ENCODE measurements at places on chromosomes 4 and X. TPM values are rescaled to one million over a fixed set of nuclear protein-coding genes. Genes with fewer than 3 reads are reported as not detected.
A peak's percentile ranks its signal among the peaks of the same experiment; 100 is the strongest.

DNA sequence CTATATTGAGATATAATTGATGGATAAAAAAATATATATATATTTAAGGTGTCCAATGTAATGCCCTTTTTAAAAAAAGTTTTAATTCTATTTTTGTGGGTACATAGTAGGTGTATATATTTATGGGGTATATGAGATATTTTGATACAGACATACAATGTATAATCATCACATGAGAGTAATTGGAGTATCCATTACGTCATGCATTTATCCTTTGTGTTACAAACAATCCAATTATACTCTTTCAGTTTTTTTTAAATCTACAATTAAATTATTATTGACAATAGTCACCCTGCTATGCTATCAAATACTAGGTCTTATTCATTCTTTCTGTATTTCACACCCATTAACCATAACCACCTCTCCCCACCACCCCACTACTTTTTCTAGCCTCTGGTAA, 66.3 kb upstream of the DIPK2B start:
- H3K4me3 ChIP-seq: no peak overlapping the region
- H3K4me1 ChIP-seq: no peaks in the 10 kb centered on the region
- H3K27ac ChIP-seq: no peak overlapping the region
- DNase-seq: no peak

DNA sequence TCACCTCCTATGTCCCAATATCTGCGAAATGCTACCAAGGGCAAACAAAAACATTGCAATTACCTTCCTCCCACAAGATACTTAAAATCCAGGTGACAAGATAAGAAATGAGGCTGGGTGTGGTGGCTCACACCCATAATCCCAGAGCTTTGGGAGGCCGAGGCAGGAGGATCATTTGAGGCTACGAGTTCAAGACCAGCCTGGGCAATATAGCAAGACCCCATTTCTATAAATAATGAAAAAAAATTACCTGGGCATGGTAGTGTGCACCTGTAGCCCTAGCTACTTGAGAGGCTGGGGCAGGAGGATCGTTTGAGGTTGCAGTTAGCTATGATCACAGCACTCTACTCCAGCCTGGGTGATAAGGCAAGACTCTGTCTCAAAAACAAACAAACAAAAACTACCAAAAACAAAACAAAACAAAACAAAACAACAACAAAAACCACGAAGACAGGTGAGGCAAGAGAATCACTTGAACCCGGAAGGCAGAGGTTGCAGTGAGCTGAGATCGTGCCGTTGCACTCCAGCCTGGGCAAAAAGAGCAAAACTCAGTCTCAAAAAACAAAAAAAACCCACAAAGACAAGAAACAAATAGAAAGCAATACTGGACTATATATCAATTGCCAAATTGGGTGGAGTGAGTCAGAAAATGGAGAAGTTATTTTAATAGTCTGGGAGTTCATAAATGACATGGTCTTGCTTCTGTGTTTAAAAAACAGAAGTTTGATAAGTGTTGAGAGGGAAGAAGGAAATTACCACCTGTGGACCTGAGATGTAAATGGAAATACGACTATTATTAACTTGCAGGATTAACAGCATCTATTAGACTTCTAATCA, 176.5 kb downstream of the FBXW7 start:
- no peaks in the 10 kb centered on the region for H3K4me1 ChIP-seq
- no peak overlapping the region for H3K4me3 ChIP-seq
- no peak for DNase-seq
- H3K36me3 ChIP-seq: no peaks in the 10 kb centered on the region

GRCh38 chr4:142614621-142615323, 231.3 kb downstream of the INPP4B start:
- H3K4me3 ChIP-seq: no peak overlapping the region
- H3K27ac ChIP-seq: no peak overlapping the region
- H3K4me1 ChIP-seq: no peaks in the 10 kb centered on the region
- no peaks in the 10 kb centered on the region for H3K36me3 ChIP-seq
- no peaks in the 10 kb centered on the region for H3K27me3 ChIP-seq

GRCh38 chrX:50973199-50973598, 62.7 kb downstream of the BMP15 start:
- no peaks in the 10 kb centered on the region for H3K4me1 ChIP-seq
- H3K36me3 ChIP-seq: no peaks in the 10 kb centered on the region
- H3K4me3 ChIP-seq: no peak overlapping the region
- no peaks in the 10 kb centered on the region for H3K27me3 ChIP-seq

GRCh38 chrX:104172788-104173187, 6.5 kb downstream of the FAM199X start:
- H3K4me1 ChIP-seq: peaks cover 2% of the 10 kb centered on the region
- no peak overlapping the region for H3K4me3 ChIP-seq
- no peak overlapping the region for H3K27ac ChIP-seq
- no peaks in the 10 kb centered on the region for H3K36me3 ChIP-seq

GRCh38 chr4:83961575-83961974, 425.7 kb downstream of the GPAT3 start:
- H3K4me1 ChIP-seq: no peaks in the 10 kb centered on the region
- H3K27ac ChIP-seq: no peak overlapping the region
- DNase-seq: no peak
- H3K36me3 ChIP-seq: no peaks in the 10 kb centered on the region
- no peak overlapping the region for H3K4me3 ChIP-seq

- H3K4me3 ChIP-seq: no peak overlapping the region
- no peaks in the 10 kb centered on the region for H3K36me3 ChIP-seq
- no peak overlapping the region for H3K27ac ChIP-seq
- no peaks in the 10 kb centered on the region for H3K4me1 ChIP-seq
- DNase-seq: no peak
These were observed 153.0 kb downstream of the DCTD start for GRCh38 chr4:182764137-182764536.

DNA sequence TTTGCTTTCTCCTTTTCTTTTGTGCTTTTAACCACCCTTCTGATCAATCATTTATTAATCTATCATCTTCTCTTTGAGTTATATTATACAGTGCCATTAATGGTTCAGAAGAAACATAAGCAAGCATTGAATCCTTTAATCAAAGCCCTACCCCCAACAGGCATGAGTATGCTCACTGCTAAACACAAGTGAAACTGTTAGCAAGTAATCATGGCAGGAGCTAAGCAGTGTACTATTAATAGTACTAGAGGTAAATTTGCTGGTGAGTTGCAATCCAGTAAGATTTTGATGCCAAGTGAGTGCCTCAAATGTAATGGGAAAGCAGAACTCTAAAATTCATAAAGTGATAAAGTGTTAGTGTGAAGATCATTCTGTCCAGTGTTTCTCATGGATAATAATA, 57.2 kb downstream of the FNIP2 start:
- no peaks in the 10 kb centered on the region for H3K36me3 ChIP-seq
- peaks cover 9% of the 10 kb centered on the region for H3K4me1 ChIP-seq

DNA sequence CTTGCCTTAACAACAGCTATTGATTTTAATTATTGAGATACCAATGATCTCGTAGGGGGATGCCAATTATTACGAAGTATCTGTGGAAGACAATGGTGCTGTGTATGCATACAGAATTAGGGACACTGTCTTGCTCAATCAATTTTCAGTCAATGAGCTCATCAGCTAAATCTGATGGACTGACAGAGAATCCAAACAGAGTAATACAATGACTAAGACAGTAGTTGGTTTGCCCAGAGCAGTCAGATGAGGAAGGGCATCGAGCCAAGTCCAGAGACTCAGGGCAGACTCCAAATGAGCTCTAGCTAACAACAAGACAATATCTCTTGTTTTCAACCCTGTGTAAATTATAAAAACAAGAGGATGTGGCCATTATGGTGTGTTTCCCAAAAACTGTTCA, 14.7 kb upstream of the GSX2 start:
- H3K36me3 ChIP-seq: no peaks in the 10 kb centered on the region
- H3K27me3 ChIP-seq: no peaks in the 10 kb centered on the region
- peak; percentile 57 for DNase-seq
- no peak overlapping the region for H3K4me3 ChIP-seq

DNA sequence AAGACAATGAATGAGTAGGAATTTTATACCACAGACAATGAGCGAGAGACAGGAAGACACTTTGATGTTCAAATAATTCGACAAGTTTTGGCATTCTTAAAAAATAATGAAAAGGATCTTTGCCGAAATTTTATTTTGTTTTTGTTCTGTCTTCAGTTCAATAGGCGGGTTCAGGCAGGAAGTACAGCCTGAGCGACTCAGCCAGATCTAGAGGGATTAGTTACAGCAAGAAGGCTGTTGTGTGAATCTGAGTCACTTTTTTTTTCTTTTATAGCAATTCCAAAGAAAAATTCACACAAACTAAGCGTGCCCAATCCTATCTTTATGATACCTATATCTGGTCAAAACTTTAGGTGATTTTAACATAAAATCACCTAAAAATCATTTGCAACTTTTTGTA, 505.4 kb upstream of the FAM241A start:
- no peaks in the 10 kb centered on the region for H3K4me1 ChIP-seq
- H3K4me3 ChIP-seq: no peak overlapping the region
- no peak overlapping the region for H3K27ac ChIP-seq
- H3K36me3 ChIP-seq: no peaks in the 10 kb centered on the region
- H3K27me3 ChIP-seq: no peaks in the 10 kb centered on the region
- no peak for DNase-seq

DNA sequence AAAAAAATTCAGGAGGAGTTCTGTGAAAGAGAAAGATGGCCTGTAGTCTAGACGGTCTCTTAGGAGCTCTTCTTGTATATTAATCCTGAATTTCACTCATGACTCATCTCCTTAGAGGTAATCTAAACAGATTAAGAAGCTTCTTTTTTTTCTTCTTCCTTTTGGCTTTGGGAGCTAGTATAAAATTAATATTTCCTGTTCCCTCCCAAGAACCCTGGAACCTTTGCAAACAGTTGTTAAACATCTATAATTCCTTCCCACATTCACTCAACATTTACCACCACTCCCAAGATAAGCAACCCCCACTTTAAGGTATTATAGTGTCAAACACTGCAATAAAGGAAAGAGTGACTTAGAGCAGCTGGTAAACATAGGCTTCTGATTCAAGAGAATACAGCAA, 146.4 kb upstream of the EDNRA start:
- H3K27me3 ChIP-seq: no peaks in the 10 kb centered on the region
- no peak overlapping the region for H3K27ac ChIP-seq
- H3K36me3 ChIP-seq: no peaks in the 10 kb centered on the region
- DNase-seq: no peak

DNA sequence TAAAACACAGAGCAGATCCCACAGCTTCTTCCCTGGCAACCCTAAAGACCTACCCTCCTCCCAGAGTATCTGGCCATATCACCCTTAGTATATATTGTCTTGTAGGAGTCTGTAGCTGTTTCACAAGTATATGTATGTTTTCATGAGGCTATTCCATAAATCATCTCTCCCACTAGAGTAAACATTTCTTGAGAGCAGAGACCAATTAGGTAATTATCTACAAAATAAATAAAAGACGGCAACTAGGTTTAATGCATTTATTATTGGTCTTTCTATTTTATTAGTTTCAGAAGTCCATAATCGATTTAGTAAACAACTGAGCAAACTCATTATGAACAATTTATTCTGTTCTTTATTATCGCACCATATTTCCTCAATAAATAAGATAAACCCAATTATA, 7.0 kb downstream of the ACOT9 start:
- no peak overlapping the region for H3K27ac ChIP-seq
- H3K4me3 ChIP-seq: no peak overlapping the region
- H3K4me1 ChIP-seq: no peaks in the 10 kb centered on the region
- H3K36me3 ChIP-seq: no peaks in the 10 kb centered on the region

DNA sequence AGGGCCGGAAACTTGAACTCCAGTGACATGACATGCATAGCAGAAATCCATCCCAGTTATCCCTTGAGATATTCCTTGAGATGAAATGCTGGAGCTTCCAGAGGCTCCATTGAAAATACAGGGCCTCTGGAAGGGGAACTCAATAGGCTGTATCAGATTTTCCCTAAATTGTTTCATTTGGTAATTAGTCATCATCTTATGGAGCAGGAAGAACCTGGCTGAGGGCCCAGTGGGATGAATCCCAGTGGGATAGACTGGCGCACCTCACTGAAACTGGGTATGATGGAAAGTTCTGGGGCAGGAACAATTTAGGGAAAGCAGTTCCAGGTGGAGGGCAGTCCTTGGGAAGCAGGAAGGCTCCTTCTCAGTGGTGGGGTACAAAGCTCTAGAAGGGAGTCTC, 307.8 kb upstream of the DIPK2B start:
- no peaks in the 10 kb centered on the region for H3K4me1 ChIP-seq
- H3K4me3 ChIP-seq: no peak overlapping the region
- no peaks in the 10 kb centered on the region for H3K36me3 ChIP-seq
- no peaks in the 10 kb centered on the region for H3K27me3 ChIP-seq

- no peak for DNase-seq
- no peaks in the 10 kb centered on the region for H3K4me1 ChIP-seq
- H3K4me3 ChIP-seq: no peak overlapping the region
- H3K27me3 ChIP-seq: no peaks in the 10 kb centered on the region
- no peaks in the 10 kb centered on the region for H3K36me3 ChIP-seq
- no peak overlapping the region for H3K27ac ChIP-seq
These were observed 32.2 kb upstream of the SLIT2 start for GRCh38 chr4:20219521-20219920.

- H3K4me1 ChIP-seq: no peaks in the 10 kb centered on the region
- no peak overlapping the region for H3K27ac ChIP-seq
- no peaks in the 10 kb centered on the region for H3K27me3 ChIP-seq
- DNase-seq: peak; percentile 68
- H3K4me3 ChIP-seq: no peak overlapping the region
These were observed 247.7 kb downstream of the AFAP1 start for GRCh38 chr4:7691982-7692381.

The HTT-AS gene
- not detected for polyA plus RNA-seq

The DCAF4L1 gene
- polyA plus RNA-seq: 33.6 TPM

The TRAM1L1 gene
- polyA plus RNA-seq: 5.6 TPM

The SLC34A2 gene
- polyA plus RNA-seq: 10.0 TPM

The POLN gene
- polyA plus RNA-seq: 12.2 TPM

The PPP2R3B gene
- 28.3 TPM for polyA plus RNA-seq

The GPR119 gene
- not detected for polyA plus RNA-seq

Measured in testis (tissue), 5 donors.